ENCODE measurements at places on chromosomes 2 and 18. TPM values are rescaled to one million over a fixed set of nuclear protein-coding genes. Genes with fewer than 3 reads are reported as not detected.

OST4 gene
- 239 TPM for total RNA-seq

DNA sequence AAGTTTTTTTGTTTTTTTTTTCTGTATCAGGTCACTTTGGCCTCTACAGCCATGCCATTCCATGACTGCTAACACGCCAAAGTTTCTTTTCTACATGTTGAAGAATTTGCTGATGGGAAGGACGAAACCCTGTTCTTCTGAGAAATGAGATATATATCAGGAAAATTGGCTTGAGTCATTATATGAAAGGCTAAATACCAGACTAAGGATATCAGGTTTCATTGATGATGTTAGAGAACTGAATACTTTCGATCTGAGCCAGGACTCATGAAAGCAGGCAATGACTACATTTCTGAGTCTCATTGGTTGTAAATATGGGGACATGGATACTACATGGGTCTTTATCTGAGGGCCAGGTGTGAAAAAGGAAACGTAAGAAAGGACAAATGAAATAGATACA, 181.4 kb downstream of the OSR1 start:
- DNase-seq = no peak

DNA sequence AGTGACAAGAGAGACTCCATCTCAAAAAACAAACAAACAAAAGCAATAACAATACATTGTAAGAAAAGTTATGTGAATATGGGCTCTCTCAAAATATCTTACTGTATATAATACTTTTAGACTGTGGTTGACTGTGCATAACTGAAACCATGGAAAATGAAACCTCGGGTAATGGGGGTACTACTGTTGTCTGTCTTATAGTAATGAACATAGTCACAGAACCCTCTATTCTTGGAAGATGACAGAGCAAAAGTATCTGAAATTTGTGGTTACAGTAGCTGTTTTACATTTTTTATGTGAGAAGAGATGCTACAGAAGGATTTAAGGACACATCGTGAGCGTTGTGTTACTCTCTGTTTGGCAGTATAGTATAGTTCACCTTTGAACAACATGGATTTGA, 60.5 kb downstream of the MAP4K4 start:
- no peak for DNase-seq

GRCh38 chr2:176095421-176095820, 2.9 kb downstream of the HOXD13 start:
- DNase-seq = no peak

GRCh38 chr2:131036269-131036668, 57.0 kb downstream of the FAM168B start:
- DNase-seq = no peak

DNA sequence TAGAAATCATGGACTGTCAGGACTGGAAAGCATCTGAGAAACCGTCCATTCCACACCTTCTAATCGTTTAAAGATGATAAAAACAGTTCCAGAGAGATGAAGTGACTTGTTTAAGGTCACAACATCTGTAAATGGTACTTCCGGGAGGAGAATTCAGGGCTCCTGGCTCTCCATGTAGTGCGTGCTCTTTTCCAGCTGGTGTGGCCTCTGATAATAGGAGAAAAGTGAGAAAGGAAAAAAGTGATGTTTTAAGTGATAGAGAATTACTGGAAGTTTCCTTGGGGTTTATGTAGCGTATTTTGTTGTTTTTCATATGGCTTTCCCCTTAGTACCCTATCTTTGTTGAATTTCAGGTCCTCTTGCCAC, 663 bp downstream of the C2orf49 start:
- DNase-seq = no peak

DNA sequence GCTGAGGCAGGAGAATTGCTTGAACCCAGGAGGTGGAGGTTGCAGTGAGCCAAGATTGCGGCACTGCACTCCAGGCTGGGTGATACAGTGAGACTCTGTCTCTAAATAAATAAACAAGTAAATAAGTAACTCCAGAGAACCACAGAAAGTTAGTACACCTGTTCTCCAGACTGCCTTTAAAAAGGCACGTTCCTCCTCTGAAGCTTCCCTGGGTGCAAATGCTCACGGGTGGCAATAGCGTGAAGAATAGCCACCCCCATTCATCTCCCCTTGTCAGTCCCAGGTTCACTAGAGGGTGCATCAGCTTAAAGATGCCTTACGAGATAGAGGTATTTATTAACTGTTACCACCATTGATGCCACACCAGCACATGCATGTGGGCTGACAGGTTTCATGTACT, 64.3 kb upstream of the RTN4 start:
- DNase-seq = no peak

- no peak for DNase-seq
These were observed 75.3 kb downstream of the USP40 start for GRCh38 chr2:233491326-233491725.

- no peak for DNase-seq
These were observed 325.4 kb upstream of the FIGN start for GRCh38 chr2:164061129-164061746.

GRCh38 chr2:74385396-74385795, 5.3 kb upstream of the DCTN1 start:
- DNase-seq = no peak

DNA sequence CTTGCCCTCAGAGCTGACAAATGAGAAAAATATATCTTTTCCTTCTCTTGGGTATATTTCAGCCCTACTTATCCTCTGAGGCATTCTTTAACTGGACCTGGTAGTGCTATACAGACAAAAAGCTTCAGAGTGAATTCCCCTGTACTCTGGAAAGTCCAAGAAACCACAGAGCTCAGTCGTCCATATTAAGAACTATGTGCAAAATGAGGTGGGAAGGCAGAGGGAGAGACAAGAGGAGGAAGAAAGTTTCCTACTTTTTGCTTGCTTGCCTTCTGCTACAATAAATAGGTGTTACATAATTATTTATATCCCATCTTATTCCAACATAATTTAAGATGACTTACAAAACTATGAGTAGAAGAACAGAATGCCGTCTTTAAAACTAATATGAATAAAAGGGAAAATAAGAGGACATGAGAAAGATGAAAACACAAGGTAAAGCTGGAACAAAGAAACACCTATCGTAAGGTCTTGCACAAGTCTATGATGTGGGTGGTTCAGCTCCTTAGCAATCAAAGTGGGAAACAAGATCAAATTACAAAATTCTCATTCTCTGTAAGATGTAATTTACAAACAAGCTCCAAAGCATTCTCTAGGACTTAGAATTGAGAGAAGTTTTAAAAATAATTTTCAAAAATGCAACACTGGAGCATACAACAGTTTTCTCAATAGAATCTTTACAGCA, 97.9 kb downstream of the BAZ2B start:
- no peak for DNase-seq

GPAT2 gene
- 8.2 TPM for total RNA-seq

RAX gene
- not detected for total RNA-seq

SMYD1 gene
- 214 TPM for total RNA-seq

GRCh38 chr2:10688921-10689807, 611 bp downstream of the NOL10 start:
- no peak for DNase-seq

GNLY gene
- 9.2 TPM for total RNA-seq

GRCh38 chr2:121485039-121485438, 45.6 kb upstream of the RNU4ATAC start:
- DNase-seq = no peak

DNA sequence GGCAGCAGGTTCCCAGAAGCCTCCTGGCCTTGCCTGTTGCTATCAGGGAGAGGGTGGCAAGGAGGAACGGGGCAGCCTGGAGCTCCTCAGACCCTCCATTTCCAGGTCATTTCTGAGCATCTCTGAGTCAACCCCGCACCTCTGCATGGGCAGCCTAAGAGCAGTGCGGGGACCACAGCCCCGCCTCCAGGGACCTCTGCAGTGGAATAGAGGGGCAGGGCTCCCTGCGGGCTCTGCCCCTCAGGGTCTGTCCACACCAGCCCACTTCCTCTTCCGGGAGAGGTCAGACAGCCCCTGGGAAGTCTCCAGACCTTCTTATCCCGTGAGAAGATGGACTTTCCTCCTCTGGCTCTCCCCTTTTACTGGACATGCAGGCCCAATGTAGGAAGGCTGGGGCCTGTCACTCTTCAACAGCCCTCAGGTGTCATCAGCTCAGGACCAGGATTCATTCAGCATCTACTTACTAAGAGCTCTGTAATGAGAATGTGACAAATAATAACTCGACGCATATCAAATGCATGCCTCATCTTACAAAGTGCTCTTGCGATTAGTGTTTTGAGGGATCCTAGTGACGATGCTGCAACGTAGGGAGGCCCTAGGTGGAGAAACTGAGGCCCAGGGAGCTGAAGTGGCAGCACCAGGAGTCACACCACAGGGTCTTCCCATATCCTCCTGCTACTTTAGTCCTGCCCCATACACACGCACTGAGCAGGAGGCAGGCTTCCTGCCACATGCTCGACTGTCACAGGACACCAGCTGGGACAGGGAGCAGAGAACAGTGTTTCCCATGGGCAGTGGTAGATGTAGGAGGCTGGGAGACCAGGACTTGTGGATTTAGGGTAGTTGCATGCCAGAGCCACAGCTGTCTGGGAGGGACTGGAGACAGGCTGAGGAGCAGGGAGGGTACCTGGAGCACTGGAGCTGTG, 28.0 kb downstream of the SH2D6 start:
- DNase-seq = no peak

- peak; percentile 37 for DNase-seq
These were observed 146.8 kb downstream of the SEPTIN10 start for GRCh38 chr2:109466674-109467575.

SCN1A gene
- not detected for total RNA-seq

IL1RL2 gene
- 0.35 TPM for total RNA-seq

- DNase-seq = no peak
These were observed 50.3 kb downstream of the CAPN13 start for GRCh38 chr2:30756971-30757370.

DNA sequence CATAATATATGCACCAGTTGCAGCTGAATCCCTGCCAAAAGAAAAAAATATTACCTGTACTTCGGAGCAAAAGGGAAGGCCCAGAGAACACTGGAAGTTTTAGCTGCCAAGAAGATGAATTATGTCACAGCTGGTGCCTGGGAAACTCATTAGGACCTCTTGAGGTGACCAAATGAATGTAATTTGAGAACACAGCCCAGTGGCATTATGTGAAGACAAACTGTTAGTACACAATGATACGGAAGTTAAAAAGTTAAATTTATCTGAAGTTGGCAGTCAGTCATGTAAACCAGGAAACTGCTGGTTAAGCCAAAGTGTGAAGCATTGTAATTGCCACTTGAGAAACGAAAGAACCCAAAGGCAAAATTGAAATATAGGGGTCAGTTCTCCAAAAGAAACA, 80.7 kb downstream of the EML4 start:
- DNase-seq = no peak

PROKR1 gene
- total RNA-seq = not detected

DNA sequence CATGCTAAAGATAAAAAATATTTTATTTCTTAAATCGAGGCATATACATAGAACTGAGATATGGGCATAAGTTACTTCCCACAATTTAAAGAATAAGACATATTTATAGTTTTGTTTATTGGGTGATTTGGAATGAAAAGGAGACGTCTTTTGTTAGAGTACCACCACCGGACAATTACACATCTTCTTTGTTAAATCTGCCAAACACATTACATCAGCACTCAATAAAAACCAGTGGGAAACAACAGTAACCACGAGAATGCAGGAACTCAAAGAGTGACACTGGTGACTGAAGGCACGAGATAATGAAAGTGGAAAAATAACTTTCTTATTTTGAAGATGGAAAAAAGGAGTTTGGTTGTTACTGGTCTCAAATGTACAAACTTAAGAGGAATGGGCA, 92.6 kb upstream of the TFCP2L1 start:
- no peak for DNase-seq

DNA sequence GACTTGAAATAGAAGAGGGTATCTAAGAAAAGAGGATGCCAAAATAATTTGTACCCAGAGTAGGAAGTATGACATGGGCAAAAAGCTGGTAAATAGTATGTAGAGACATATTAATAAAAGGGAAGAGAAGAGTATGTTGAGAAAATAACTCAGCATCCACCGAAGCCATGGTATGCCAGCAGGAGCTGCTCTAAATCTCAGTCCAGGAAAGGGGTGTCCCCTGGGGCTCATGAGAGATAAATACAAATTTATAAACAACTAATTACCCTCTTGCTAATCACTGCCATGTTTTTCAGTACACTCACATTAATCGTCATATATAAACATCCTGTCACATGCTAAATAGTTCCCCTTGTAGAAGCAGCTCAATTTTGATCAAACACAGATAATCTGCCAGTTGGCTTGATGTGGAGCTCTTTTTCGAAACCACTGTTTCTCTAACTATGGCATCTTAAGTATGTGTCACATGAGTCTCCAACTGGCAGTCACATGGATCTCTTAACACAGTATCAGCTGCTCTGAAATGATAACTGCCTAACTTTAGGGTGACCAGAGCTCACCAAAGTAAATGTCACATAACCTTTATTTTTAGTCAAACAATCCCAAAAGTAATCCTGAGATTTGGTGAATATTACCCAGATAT, 31.9 kb downstream of the EXOC6B start:
- no peak for DNase-seq

KCNS3 gene
- total RNA-seq = 93.3 TPM
